CD4-positive, alpha-beta T cell treated with Interleukin-10 for 1 hour (primary cell): ENCODE measurements at places on chromosomes 11 and 22.
A peak's percentile ranks its signal among the peaks of the same experiment; 100 is the strongest.

- peak; percentile 65 for DNase-seq
Observed at GRCh38 chr22:37229012-37229804, 14.9 kb downstream of the RAC2 start.

DNA sequence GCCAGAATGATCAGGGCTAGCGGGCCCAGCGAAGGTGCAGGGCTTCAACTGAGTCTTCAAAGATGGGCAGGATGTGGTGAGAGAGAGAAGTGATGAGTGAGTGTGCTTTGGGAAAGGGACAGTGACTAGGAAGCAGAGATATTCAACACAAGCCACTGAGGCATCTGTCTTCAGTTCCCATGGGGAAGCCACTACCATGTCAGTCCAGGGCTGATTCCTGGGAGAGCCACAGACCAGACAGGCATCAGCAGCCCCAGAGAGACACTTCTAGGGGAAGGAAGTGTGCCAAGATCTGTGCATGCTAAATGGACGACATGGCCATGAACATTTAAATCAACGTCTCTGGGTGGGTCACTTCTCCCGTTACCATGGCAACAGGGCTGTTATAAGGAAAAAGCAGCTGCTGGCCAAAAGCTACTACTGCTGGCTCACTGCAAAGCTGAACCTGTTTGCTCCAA is 28.5 kb downstream of the P4HA3 start:
- DNase-seq: no peak

DNA sequence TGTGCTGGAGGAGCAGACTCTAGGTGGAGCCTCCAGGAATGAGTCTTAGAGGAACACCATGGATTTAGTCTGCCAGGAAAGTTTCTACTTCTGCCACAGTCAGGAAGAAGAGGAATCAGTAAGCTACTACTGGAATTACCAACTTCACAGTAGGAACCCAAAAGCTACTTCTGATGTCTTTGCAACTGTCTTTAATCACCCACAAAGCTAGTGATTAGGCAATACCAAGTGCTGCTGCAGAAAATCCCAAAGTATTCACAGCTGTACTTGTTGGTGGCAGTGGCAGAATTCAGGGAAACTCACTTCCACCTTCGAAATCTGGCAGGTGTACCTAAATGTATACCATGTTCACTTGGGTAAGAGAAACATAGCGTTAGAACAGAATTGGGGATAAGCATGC is 264.5 kb upstream of the SORL1-AS1 start:
- DNase-seq: no peak

DNA sequence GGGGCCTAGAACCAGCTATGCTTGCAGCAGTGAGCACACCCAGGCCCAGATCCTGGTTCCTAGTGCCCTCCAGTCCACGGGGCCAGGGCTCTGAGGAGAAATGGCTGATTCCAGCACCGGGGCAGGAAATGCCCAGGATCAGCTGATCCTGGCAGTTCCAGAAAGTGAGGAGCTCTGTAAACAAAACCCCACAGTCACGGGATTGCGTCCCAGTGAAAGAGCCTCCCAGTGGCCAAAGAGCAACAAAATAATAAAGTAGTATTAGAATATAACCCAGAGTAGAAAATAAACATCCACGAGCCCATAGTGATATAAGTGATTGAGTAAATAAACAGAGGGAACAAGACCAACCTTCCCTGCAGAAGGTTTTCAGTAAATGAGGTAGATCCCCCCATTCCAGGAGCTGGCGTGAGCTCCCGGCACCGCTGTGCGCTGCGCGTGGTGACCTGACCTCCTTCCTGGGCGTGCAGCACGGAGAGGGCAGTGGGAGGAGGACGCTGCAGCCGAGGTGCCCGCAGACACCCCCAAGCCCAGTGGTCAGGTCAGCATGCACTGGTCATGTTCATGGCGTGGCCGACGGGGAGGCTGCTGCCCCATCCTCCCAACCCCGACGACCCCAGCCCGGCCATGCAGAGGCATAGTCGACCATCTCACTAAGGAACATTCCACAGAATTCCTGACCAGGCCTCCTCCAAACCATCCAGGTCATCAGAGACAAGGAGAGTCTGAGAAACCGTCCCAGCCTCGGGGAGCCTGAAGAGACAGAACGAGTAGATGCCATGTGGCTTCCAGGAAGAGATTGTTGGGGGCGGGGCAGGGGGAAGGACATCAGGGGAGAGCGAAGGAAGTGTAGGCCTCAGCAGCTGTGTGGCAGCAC is 19.8 kb downstream of the PTDSS2 start:
- no peak for DNase-seq

- DNase-seq: no peak
Observed at GRCh38 chr22:35712672-35713071, 5.0 kb upstream of the APOL5 start.

GRCh38 chr11:44632466-44633123 is 67.1 kb downstream of the CD82 start:
- DNase-seq: peak; percentile 34

GRCh38 chr11:104583857-104584256 is 314.4 kb downstream of the CASP12 start:
- DNase-seq: no peak

DNA sequence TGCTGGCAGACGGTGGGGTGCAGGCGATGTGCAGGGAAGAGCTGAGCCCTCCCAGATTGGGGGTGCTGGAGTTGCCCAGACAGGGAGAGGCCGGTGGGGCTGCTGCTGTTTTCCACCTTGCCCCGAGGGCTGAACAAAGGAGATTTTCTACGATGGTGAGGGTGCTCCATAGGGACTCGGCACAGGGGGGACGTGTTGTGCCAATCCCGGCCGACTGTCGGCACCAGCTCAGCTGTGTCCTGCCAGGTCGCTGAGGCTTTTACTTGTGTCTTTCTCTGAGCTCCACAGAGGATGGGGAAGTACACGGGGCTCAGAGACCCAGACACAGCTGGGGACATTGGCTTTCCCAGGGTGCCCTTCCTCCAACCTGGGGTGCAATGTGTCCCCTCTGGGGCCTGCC is 816.8 kb downstream of the BRD1 start:
- no peak for DNase-seq

GRCh38 chr11:72753341-72754148 is 1.3 kb upstream of the ARAP1 start:
- no peak for DNase-seq

DNA sequence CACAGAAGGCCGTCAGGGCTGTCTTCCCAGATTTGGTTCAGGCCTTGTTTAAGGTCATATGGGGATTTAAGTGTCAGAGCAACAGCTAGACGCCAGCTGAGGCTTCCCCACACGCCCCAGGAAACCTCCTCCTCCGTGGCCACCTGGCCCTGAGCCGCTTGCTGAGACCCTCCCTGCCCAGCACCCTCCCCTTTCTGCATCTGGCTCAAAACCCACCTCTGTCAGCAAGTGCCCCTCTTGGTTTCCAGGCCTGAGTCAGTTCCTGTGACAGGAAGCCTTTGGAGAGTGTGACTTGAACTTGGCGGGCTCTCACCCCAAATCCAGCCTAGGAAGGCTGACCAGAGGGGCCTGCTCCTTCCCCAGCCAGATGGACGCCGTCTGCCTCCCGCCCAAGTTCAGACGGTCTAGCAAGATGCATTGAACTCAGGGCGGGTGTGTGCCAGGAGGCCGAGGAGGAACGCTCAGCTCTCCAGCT is 561 bp downstream of the FXYD2 start:
- no peak for DNase-seq

DNA sequence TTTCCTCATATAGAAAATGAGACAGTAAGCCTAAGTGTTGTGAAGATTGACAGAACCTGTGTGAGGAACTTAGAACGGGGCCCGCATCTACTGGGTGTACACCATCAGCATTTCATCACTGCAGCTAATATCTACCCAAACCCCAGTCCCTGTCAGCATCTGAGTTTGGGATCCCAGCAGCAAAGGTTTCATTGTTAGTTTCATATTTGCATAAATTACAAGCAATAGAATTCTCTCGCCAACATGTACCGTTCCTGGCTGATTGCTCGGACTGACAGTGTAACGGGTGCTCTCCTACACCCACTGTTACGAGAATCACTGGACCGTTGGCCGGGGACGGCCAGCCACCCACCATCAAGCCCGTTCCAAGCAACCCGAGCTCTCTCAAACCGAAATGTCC is 10.4 kb upstream of the TMPRSS6 start:
- DNase-seq: no peak

DNA sequence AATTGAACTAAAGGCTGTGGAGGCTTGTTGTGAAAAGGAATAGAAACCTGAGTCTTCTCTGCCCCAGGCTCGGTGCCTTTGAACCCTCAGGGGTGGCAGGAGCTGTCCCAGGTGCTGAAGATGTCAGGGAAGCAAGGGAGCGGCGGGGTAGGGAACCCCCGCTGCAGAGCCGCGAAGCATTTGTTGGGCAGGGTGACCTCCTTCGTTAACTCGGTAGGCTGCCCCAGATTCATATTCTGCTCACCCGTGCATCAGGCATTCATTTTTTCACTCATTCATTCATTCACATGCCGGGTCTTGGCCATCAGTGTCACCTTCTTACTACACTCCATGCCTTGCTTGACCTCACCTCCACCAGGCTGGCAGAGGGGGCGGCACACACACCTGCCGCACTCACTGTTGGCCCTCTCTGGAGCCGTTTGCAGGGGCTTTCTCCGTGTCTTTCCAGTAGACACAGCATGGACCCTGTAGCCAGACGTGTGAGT is 618.9 kb downstream of the BRD1 start:
- DNase-seq: no peak

DNA sequence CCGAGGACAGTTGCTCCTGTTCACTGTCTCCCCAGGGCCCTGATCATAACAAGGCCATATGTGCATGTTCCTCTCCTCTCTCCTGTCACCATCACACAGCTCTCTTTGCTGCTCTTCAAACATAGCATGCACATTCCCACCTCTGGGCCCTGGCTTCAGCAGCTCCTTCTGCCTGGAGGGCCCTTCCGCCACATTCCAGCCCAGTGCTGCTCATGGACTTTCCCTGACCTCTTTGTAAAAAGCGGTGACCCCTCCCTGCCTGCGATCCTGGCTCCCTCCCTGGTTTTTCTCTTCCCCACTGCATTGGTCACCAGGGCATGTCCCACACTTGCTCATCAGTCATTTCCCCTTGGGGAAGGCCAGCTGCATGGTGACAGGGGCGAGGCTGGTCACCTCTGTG is 98.2 kb downstream of the MYO18B start:
- no peak for DNase-seq

DNA sequence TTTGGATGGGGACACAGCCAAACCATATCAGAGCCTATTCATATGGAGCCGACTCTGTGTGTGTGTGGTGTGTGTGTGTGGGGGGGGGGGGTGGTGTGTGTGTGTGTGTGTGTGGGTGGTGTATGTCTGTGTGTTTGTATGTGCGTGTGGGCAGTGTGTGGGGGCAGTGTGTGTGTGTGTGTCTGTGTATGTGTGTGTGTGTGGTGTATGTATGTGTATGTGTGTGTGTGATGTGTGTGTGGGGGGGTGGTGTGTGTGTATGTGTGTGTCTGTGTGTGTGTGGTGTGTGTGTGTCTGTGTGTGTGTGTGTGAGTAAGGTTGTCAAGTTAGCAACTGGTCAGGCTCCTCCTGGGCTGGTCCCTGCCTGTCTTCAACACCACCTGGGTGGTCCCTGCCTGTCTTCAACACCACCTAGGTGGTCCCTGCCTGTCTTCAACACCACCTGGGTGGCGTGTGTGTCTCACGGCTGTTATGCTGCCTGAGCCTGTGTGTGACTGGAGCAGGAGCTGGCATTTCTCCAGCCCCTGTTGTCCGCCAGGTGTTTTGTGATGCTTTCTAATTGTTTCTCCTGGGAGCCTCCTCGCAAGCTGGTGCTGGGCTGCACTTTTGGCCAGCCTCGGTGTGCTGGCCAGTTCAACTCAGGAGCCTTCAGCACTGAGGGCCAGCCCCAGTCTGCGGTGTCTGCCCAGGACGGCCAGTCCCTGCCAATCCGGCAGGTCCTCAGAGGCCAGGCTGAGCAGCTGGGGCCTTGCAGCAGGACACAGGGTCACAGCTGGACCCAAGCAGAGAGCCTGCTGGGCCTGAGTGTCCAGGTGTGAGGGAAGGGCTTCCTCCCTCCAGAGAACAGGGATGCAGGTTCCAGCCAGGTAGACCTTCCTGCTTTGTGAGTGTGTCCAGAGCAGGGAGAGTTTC is 21.5 kb upstream of the PVALB start:
- no peak for DNase-seq

DNA sequence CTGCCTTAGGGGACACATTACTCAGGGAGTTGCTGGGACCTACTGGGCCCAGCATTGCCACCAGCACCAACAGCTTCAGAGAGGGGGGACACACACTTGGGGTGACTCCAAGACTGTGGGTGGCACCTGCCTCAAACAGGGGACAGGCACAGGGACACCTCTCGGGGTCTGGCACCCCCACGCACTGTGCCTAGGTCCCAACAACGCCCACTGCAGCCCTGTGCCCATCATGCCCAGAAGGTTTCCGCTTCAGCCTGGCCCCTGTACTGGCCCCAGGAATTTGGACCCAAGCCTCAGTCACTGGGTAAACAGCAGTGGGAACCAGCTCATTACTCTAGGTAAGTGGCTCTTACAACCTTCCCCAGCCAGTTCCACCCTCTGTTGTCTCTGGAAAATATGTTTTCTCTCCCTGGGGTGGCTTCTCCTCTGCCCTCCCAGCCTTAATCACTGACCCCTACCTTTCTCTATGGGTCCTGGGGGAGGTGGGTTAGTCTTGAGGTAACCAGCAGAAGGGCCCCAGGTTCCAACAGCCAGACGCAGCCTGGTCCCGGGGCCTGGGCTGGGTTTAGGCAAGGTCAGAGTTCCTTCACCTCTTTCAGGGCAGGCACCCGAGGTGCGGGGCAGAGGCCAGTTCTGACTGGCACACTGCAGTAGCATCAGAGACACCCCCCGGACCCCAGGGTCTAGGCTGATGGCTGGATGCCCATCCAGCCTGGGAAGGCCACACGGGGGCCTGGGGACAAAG is 123.6 kb downstream of the MED15 start:
- no peak for DNase-seq
